ENCODE measurements at places on chromosomes 7 and 10.

- DNase-seq, result no peak
These were observed 37.5 kb downstream of the PLEKHA8 start for GRCh38 chr7:30065746-30066145.

DNA sequence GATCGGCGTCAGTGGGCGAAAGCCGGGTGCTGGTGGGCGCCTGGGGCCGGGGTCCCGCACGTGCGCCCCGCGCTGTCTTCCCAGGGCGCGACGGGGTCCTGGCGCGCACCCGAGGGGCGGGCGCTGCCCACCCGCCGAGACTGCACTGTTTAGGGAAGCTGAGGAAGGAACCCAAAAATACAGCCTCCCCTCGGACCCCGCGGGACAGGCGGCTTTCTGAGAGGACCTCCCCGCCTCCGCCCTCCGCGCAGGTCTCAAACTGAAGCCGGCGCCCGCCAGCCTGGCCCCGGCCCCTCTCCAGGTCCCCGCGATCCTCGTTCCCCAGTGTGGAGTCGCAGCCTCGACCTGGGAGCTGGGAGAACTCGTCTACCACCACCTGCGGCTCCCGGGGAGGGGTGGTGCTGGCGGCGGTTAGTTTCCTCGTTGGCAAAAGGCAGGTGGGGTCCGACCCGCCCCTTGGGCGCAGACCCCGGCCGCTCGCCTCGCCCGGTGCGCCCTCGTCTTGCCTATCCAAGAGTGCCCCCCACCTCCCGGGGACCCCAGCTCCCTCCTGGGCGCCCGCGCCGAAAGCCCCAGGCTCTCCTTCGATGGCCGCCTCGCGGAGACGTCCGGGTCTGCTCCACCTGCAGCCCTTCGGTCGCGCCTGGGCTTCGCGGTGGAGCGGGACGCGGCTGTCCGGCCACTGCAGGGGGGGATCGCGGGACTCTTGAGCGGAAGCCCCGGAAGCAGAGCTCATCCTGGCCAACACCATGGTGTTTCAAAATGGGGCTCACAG lies 1.1 kb downstream of the EGFR start:
- peak; percentile 43 for DNase-seq

GRCh38 chr7:55288070-55288824 lies 76.9 kb upstream of the LANCL2 start:
- no peak for DNase-seq

DNA sequence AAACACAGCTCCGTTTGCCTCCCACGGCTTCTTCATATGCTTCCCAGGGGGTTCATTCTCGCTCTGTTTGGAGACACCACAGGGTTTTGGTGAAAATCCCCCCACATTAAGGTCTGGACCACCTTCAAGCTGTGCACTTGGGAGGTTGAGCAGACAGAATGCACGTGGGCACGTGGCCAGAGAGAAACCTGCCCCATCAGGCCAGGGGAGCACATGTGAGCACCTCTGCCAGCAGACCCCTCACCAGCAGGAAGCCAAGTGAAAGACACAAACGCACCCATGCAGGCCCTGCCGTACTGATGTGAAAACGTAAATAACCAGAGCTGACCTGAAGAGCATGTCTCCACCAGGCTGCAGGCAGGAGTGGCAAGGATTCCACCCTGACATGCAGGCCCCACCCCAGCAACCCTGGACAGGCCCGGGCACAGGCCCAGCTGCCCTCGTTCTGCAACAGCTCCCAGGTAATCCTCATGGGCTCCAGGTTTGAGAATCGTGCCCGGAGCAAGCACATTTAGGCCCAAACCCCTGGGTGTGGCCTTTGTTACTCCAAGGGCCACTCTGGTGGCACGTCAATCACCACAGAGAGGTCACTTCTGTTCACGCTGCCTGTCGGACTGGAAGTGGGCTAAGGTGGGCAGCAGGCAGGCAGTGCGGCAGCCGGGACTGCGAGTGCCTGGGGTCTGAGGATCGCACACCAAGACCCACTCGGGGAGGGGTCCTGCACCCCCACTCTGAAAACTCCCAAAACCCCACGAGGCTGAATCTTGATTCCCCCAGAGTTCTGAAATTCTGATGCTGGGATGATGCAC lies 184.4 kb downstream of the PTPRN2 start:
- DNase-seq, result no peak

DNA sequence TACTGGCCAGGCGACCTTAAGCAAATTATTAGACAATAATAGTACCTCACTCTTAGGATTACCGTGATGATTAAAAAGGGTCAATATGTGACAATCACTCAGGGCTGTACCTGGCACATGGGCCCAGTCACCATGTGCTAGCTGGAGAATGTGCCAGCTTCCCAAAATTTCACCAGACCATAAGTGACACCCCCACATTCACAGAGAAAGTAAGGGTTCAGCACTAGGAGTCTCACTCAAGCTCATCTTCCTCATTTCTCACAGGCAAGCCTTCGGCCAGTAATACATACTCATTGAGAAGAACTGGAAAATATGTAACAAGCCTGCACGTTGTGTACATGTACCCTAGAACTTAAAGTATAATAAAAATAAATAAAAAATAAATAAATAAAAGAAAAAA lies 22.4 kb upstream of the C10orf71 start:
- DNase-seq, result no peak

DNA sequence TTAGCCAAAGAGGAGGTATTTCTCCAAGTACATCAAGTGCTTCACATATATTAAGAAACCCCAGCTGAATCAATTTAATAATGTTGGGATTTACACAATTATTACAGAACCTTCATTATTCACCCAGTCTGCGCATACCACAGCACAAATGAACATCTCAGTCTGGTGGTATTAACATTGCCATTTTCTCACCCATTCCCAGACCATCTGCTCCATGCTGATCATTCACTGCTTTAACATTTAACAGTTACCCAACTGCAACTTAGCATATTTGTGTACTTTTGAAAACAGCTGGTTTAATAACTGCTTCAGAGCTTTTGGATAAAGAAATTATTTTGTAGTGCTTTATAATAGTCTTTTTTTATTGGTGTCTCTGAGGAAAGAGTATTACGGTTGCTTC lies 1072.1 kb downstream of the NXPH1 start:
- DNase-seq, result no peak

DNA sequence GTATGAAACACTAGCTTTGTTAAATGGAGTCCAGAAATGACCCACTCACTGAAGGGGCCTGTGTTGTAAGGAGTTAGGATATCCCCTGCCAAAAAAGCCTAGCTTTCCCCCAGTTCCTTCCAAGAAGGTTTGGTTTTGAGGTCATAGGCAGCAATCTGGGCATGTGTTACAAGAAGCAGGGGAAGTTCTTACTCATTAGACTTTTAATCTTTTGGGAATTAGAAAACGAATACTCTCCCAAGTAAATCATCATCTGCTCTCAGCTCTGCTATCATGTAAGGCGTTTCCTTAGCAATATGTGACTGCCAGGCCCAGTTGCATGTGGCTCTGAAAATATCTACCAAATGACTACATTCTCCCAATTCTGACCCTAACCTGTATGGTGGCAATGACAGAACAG lies 3.7 kb downstream of the NOD1 start:
- DNase-seq, result no peak

- DNase-seq, result no peak
These were observed 24.3 kb upstream of the PDZD8 start for GRCh38 chr10:117399341-117400196.

GRCh38 chr7:157446322-157446721 lies 109.5 kb downstream of the DNAJB6 start:
- DNase-seq, result no peak
